ENCODE measurements at places on chromosomes 1 and 21.

DNA sequence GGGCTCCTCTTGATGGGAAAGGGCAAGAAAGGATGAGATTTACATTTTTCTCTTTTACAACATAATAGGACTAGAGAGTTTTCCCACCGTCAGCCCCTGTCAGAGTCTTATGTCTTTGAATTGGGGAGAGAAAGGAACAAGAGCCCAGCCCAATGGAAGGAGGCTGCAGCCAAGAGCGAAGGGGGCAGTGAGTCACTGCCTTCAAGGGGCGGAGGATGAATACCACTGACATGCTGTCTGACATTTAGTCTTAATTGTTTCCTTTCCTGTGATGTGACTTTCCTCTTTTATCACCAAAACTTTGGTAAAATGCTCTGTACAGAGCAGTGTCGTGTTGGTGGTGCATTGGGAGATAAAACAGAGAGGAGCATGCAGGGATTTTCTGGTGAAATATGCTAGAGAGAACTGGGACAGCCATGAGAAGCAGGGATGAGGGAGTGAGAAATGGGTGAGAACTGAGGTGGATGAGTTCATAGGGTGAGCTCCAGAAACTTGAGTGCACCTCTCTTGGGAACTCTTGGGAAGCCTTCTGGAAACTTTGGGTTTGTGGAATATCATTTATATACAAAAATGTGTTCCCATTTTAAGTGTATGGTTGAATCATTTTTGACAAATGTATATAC is 179.9 kb upstream of the FGGY start:
- DNase-seq, result no peak

GRCh38 chr1:12035312-12035711 is 16.0 kb downstream of the MIIP start:
- DNase-seq, result no peak

- no peak for DNase-seq
Measured at GRCh38 chr1:188941986-188942385, 1535.7 kb downstream of the BRINP3 start.

DNA sequence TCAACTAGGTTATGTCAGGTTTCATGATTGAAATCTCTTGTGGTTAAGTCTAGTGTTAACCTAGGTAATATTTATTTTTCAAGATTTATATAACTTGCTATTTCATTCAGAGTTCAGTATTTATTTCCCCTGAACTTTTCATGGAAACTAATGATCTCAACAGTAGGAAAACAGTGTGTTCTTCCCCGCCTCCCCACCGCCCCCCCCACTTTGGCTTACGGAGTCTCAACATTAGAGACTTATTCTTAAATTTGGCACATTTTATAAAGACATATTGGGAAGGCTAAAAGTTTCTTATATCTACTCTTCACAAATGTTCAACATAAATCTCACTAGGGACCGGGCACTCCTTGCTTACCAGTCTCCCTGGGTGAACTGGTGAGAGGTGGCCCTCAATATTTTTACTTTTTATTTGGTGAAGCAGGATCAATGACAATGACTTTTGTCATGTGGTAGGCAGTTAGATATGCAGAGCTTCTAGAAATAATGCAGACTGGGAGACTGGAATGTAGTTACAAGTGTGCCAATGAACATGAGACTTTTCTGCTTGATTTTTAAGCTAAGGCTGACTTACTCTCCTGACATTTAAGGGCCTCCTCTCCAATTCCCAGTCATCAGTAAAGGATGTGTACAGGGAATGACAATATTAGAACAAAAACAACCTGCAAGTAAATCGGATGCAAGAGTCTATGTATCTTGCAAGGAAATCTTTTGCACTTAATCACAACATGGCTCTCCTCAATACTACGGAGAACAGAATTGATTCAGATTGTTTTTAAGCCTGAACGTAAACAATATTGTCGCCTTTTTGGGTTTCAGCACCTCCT is 1.7 kb upstream of the MAN1A2 start:
- no peak for DNase-seq

- no peak for DNase-seq
Measured at GRCh38 chr1:89943846-89944781, 50.8 kb upstream of the ZNF326 start.

DNA sequence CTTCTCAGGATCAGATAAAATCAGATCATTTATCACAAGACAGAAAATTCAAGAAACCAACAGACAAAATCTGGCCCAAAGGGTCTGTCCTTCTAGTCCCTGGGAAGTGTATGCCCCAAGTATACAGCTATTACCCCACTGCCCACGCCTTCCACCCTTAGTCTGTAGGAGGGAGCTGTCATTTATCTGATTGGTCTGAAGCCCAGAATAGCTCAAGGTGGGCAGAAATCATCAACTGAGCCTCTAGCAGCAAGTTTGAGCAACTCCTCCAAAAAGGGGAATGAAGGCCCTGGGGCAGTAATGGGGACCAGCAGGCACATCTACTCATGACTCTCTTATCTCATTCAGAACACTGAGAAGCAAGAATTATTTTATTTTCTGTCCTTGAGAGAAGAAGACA is 126.9 kb downstream of the MATN1 start:
- no peak for DNase-seq

DNA sequence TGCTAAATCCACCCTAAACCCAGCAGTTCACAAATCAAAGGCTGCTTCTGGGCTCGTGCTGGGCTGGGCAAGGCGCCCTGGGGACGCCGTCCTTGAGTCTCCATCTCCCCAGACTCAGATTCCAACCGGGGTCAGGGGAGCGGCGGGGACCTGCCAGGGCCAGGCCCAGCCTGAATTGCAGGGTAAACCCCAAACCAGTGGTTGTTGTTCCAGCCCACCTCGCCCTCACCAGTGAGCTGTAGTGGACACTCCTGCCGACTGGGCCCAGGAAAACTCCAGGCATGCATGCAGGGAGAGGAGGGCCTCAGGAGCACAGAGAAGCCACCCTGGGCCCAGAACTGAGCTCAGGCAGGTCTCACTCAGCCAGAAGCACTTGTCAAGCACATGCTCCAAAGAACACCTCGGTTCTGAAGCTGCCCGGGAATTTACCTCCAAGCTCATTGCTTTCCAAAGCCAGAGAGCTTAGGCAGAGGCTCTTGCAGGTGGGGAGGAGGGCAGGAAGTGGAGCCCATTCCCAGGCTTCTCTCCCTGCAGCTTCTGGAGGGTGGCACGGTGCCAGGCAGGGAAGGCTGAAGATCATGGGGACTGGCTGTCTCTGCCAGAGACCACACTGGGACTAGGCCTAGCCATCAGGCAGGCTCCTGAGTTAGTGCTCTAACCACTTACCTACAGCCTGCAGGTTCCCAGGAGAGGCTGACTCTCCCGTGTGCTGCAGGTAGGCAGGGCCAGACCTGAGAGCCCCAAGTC is 437.0 kb downstream of the MATN1 start:
- no peak for DNase-seq

DNA sequence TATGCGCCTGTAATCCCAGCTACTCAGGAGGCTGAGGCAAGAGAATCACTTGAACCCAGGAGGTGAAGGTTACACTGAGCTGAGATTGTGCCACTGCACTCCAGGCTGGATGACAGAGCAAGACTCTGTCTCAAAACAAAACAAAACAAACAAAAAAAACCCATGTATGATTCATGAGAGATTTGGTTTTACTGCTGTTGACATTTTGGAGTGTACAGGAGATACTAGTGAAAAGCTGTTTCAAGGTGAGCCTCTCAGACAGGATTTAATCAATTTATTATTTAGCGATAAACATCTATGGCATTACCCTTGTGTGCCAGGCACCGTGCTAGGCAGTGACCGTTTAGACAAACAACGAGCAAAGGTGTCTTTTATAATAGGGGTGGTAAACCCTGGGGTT is 16.5 kb downstream of the LHX4 start:
- no peak for DNase-seq

DNA sequence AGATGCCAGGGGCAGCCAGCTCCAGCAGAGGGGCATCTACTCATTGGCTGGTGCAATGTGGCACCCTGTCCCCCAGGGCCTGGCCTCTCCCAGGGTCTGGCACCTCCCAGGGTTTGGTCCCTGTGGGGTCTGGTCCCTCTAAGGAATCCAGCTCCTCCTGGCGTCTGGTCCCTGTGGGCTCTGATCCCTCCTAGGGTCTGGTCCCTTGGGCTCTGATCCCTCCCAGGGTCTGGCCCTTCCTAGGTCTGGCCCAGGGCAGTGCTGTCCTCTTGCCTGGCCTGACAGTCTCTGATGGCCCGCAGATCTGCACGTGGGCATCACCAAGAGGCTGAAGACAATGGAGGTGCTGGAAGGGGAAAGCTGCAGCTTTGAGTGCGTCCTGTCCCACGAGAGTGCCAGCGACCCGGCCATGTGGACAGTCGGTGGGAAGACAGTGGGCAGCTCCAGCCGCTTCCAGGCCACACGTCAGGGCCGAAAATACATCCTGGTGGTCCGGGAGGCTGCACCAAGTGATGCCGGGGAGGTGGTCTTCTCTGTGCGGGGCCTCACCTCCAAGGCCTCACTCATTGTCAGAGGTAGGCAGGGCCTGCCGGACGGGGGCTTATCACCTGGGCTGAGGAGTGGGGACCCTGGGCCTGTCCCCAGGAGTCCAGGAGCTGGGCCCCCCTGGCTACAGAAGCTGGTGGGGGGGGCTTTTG is 73.9 kb downstream of the OBSCN start:
- DNase-seq, result no peak

GRCh38 chr1:11558871-11559590 is 80.1 kb downstream of the DISP3 start:
- no peak for DNase-seq

- no peak for DNase-seq
Measured at GRCh38 chr1:112954945-112955772, 837 bp downstream of the SLC16A1 start.

GRCh38 chr1:39825432-39825941 is 36.8 kb upstream of the BMP8B start:
- no peak for DNase-seq

GRCh38 chr1:232912845-232913580 is 37.4 kb upstream of the NTPCR start:
- DNase-seq, result no peak

GRCh38 chr1:90370686-90371447 is 346.2 kb downstream of the BARHL2 start:
- DNase-seq, result no peak

DNA sequence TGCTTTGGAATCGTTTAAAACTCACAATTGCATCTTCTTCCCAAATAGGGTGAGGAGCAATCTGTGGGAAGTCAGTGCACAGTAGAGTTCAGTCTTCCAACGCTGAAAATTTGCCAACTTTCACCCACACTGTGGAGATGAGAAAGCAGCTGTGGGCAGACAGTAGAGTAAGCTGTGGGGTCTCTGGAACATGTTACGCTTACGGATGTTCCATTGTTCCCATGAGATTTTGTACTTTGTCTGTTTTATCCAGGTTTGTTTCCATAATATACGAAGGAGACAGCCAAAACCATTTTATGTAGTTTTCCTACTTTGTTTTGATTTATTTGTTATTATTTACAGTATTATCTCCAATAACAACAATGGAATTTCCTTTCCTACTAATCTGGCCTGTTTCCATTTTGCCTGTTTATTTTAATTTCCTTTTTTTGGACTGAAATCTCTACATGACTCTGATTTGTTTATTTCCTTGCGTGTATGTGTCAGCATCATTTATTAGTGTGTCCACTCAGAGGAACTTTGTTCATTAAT is 65.1 kb upstream of the RGL1 start:
- DNase-seq, result no peak

DNA sequence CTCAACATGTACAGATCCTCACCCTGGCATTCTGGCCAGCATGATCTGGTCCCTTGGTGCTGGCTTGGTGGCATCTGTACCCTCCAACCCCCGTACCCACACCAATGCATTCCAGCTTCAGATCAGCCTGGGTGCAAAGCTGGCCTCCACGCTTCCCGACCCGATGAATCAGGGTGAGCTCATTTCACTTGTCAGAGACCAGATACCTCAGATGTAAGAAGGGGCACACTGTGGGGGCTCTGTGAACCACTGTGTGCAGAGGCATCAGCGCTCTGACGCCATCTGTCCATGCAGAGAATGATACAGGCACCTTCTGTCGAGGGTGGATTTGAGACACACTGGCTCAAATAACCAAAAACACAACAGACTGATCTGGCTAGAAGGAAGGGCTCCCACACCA is 76.6 kb downstream of the DMRTB1 start:
- no peak for DNase-seq

- peak; percentile 97 for DNase-seq
Measured at GRCh38 chr1:156082309-156083091, at the start of gene MEX3A. TSS of gene MEX3A (minus strand) at chr1:156082465. CDS start at chr1:156081998, 467 bp downstream.

GRCh38 chr1:24900985-24901781 is 28.9 kb downstream of the RUNX3 start:
- DNase-seq, result no peak

DNA sequence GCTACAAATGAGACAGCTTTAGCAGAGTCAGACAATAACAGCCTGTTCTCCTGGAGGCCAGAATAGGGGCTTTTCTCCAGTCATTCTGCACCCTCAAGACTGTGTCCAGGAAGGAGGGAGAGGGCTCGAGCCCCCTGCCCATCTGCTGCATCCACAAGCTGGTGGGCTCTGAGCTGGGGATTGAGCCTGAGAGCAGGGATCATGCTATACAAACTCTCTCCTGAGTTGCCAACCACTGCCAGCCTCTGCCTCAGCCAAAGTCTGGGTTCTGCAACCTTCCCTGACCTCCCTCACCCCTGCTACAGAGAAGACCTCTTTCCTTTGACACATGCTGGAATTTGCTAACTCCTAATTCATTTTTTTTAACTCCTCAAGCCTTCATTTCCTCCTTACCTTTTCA is 14.8 kb upstream of the PPM1J start:
- DNase-seq, result no peak

GRCh38 chr21:37001441-37001840 is 5.1 kb upstream of the RIPPLY3 start:
- DNase-seq, result no peak

GRCh38 chr1:50305808-50306207 is 117.4 kb downstream of the DMRTA2 start:
- DNase-seq, result no peak

DNA sequence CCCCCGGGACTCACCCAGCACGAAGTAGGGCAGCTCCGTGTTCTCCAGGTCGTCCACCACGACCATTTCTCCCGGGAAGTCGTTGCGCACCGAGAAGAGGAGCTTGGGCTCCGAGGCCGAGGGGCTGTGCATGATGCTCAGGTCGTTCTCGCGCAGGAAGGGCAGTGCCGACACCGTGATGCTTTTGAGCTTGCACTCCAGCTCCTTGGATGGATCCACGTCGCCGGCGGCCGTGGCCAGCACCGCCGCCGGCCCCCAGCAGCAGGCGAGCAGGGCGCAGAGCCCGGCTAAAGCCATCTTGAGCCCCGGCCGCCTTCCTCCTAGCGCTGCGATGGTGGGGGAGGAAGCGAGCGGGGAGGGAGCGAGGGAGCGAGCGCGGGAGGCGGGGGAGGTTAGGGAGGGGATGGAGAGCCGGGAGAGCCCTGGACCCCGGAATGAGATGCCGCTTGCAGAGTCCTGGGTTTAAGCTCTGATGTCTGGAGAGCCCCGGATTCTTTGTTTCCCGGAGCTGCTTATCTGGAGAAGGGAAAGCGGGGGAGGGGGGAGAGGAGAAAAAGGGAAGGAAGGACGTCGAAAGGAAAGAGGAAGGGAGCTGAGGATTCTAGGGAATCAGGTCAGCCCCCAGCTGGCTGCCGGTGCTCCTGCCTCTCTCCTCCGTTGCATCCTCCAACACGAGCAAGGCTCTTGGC is at the start of gene ASTN1:
TSS of gene ASTN1 (minus strand) at position 333 of the 689 bp plus-strand sequence. CDS start at position 297, 36 bp downstream.
- peak; percentile 89 for DNase-seq

- DNase-seq, result peak; percentile 67
Measured at GRCh38 chr1:6083801-6084446, 38.2 kb downstream of the KCNAB2 start.

All from retina (tissue), 1 donor.